ENCODE measurements at places on chromosomes 16 and 17.

DNA sequence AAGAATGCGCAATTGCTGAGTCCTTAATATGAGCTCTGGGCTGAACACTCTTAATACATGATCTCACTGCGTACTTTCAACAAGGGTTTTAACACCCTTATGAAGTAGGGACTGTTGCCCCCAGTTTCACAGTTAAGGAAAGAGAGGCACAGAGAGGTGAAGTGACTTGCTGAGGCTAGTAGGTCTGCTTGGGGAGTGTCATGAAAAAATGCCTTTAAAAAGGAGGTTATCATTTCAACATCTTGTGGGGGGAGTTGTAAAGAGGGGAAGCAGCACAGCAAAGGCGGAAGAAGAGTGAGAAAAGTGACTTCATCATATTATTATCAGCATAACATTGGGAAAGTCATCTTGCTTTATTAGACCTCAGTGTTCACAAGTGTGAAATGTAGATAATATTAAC lies 2.1 kb downstream of the CCL4L2 start:
- no peak for DNase-seq

DNA sequence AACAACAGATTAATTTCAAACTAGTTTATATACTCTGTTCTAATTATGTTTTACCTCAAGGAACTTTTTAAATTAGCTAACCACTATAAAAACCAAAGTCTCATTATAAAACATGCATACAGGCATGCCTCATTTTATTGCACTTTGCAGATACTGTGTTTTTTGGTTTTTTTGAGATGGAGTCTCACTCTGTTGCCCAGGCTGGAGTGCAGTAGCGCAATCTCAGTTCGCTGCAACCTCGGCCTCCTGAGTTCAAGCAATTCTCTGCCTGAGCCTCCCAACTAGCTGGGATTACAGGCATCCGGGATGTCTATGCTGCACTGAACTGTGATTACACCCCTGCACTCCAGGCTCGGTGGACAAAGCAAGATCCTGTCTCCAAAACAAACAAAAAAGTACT lies 8.8 kb upstream of the JPT1 start:
- DNase-seq = no peak

GRCh38 chr17:60695960-60696359 lies 18.3 kb downstream of the BCAS3 start:
- DNase-seq = no peak

DNA sequence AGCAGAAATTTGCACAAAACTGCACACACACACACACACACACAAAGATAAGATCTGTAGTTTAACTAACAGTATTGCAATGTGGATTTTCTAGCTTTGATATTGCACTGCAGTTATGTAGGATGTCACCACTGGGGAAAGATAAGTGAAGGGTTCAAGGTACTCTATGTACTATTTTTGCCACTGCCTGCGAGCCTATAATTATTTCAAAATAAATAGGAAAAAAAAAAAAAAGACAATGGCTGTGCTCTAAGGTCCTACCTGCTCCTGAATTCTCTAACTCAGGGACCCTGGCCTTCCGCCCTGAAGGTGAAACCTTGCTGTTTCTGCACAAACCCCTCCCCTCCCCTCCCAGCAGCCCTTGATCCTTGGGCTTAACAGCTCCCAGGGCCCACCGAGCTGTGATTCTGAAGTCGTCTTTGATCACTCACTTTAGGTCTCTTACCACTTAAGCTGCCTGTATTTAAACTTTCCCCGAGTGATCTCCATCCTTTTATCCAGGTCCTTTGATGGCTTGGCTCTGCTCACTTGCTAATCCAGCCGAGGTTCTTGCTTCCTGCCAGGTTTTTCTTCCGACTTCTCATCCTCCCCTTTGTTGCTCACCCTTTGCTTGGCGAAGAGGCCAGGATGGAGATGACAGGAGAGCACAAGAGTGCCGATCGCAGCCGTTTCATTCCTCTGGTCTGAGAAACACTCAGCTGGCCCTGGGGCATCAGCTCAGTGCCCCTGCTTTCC lies 37.7 kb downstream of the TMEM114 start:
- no peak for DNase-seq

GRCh38 chr17:47287068-47287467 lies 33.4 kb downstream of the ITGB3 start:
- DNase-seq = no peak
